ENCODE measurements at places on chromosomes 11 and 22.

GRCh38 chr22:17339095-17339693 is 30.1 kb upstream of the CECR2 start:
- no peak for DNase-seq

- DNase-seq = peak; percentile 69
Measured at GRCh38 chr22:31313366-31314147, 21.3 kb upstream of the PIK3IP1 start.

- peak; percentile 72 for DNase-seq
Measured at GRCh38 chr11:102047305-102047924, at the start of gene CFAP300. Gene CFAP300, plus strand, starts transcription at chr11:102047437. Its CDS starts 34 bp downstream, at chr11:102047471.

DNA sequence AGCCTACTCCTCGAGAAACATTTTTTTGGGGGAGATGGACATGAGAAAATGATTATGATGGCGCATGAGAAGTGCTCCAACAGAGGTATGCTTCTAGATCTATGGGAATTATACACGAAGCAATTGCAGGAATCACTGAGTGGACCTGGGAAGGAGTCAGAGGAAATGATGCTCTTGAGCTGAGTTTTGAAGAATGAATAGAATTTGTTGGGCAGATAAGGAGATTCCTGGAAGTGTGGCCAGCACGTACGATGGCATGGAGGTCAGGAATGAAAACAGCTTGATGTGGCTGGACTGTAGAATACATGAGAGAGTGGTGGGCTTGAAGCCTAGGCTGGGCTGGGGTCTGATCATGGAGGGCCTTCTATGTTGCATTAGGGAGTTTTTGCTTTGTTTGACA is 31.7 kb downstream of the ADAMTS15 start:
- no peak for DNase-seq

DNA sequence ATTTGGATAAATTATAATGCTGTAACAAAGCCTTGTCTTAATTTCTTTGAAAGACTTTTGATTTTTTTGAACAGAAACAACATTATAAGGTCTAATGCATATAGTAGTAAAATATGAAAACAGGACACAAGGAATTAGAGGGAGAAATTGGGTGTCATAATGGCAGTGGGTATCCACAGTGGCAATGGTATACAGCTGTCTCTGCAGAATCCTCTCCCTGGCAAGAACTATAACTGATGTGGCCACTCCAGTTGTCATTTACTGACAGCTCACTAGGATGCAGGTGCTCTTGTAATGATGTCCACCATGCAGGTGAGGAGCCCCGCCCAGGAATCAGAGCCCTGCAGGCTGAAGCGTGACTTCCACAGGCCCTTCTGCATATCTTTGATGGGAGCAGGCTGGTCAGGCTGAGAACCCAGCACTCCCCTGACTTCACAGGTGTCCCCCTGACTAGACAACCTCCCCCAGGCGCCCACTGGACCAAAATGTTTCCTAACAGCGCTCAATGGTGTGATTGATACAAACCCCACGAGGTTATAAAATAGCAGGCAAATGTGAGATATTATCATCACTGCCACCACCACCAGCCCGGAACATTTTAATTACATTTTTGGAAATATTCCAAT is 32.8 kb upstream of the SERPIND1 start:
- no peak for DNase-seq

DNA sequence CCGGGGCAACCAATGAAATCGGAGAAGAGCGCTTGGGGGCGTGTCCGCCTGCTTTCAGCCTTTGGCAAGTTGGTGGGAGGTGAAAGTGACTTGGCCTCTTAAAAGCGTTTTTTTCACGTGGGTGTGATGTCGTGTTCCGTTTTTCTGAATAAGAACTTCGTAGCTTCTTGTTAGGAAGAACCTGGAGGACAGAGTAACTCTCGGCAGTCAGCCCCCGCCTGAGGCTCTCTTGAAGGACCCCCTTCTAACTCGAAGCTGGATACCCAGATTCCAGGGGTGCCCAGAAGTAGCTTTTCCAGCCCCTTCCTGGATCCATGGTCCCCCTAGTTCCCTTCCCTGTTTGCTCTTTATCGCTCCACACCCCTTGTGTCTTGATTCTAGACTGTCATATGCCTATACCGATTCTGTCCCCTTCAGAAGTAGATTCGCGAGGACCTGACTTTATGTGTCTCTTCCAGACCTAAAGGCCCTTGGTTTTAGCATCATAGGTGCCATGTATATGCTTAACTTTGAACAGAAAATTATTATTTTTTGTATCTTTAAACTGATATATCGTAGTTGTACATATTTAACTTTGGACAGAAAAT is 915 bp upstream of the OSBP start:
- DNase-seq = no peak

GRCh38 chr11:111105566-111105965 is 140.0 kb upstream of the POU2AF2 start:
- DNase-seq = no peak

DNA sequence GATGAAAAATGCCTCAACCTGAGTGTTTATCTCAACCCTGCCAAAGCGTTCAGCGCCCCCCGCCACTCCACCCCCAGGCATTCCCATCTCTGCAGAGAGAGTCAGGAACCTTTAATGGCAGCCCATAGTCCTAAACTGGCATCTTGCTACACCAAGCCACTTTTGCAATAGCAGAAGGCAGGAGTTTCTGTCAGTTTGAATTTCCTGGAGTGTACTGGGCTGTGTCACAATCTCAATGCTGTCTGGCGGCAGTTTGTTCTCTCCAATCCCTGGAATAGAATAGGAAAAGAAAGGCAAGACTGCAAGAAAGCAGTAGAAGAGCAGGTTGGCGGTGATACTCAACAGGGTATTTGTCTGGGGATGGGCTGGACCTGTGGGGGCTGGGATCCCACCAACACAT is 32.9 kb upstream of the FLI1 start:
- DNase-seq = no peak

DNA sequence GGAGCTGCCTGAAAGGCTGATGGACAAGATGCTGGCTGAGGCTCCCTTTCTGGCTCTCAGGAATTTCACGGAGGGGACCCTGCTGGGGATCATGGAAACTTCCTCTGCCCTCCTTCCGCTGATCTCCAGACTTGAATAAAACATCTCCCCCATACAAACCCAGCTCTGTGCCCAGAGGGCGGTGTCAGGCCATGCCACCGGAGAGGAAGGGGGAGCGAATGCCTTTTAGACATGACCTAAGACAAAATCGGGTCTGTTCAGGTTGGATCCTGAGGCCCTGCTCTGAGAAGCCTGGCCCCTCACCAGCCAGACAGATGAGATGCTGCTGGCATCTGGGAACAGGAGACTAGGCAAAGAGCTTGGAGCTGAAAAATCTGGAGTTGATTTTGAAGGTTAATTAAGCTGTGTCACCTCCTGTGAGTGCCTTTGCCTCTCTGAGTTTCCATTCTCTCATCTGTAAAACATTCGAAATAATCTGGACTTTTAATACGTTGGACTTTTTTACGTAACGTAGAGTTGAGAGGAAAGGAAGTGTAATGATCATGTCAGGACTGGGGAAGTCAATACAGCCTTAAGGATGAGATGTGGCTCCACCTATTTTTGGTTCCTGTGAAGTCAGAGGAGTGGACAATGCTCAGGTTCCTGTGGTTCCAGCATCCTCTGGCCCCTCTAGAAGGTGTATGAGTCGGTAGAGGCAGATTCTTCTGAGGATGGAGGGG is 163.6 kb downstream of the ST3GAL4 start:
- DNase-seq = no peak

GRCh38 chr11:50088231-50088630 is 55.6 kb downstream of the OR4C45 start:
- no peak for DNase-seq

DNA sequence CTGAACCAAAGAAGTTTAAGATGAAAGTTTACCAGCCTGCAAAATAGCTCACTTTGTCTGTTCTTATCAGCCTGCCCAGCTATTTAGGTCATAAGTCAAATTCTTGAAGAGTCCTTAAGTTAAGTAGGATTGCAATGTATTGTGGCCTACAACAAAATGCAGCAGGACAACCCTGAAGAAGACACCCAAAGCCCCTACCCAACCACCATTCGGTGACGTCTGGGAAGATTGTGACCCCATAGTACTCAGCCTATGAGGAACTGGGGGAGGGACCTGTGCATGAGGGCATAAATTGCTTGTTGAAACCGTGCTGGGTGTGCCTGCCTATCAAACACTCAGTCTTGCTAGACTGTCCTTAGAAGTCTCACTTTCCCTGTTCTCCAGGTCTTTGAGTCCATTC is 50.5 kb upstream of the FDX1 start:
- no peak for DNase-seq

- no peak for DNase-seq
Measured at GRCh38 chr11:103877221-103877620, 159.2 kb upstream of the DDI1 start.

DNA sequence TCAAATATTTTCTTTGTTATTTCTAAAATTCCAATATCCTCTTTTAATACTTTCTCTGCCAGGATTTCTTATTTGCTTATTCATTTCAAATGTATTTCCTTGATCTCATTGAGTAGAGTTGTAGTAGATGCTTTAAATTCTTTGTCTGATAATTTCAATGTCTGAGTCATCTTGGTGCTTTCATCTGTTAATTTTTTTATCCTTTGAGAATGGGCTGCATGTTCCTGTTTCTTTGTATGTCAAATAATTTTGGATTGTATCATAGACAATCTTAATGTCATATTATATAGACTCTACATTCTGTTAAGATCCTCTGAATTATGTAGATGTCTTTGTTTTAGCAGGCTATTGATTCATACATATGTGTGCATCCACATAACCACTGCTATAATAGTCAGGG is 57.5 kb downstream of the MYEOV start:
- no peak for DNase-seq

GRCh38 chr22:46453006-46453828 is 84.2 kb downstream of the CELSR1 start:
- no peak for DNase-seq

DNA sequence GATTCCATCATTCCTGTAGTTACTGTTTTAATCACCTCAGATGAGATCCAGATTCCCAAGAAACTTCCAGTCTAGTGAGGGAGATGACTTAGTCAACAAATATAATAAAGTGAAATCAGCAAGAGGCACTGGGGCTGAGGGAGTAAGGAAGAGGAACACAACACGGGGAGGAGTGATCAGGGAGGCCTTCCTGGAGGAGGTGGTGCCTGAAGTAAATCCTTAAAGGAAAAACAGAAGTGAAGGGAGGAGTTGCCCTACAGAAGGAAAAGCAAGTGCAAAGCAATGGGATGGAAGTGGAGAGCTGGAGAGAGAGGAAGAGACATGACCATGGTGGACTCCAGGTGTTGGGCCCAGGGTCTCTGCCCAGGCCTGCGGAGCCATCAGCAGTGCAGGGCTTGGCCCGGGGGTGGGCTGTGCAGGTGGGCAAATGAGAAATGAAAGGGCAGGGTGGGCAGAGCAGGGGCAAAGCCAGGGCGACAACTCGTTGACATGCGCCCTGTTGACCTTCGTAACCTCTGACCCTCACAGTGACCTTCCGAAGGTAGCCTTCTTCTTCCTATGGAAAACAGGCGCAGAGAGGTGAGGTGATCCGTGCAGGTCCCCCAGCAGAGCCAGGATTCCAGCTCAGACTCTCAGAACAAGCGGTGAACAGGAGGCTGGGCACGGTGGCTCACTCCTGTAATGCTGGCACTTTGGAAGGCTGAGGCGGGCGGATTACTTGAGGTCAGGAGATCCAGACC is 12.1 kb upstream of the PPARA start:
- DNase-seq = no peak

- peak; percentile 76 for DNase-seq
Measured at GRCh38 chr11:9137293-9138132, 46.1 kb upstream of the SCUBE2 start.

- DNase-seq = peak; percentile 66
Measured at GRCh38 chr11:57315491-57315890, 9.3 kb downstream of the TNKS1BP1 start.

DNA sequence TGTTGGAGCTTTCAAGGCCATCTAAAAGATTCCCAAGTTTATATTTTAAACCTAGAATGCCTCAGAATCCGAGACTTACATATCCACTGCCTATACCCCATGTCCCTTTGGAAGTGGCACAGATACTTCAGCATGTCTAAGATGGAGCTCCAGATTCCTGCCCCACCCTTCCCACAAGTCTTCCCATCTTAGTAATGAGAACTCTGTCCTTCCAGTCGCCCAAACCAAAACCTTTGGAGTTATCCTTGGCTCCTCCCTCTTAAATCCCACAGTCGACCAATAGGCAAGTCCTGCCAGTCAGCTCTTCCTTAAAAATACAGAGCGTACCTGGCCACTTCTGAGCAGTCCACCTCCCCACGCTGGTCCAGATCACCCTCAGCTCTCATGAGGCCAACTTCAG is 4.3 kb downstream of the POLD4 start:
- DNase-seq = no peak

GRCh38 chr11:80284946-80285785 is 844.3 kb upstream of the TENM4 start:
- DNase-seq = no peak

DNA sequence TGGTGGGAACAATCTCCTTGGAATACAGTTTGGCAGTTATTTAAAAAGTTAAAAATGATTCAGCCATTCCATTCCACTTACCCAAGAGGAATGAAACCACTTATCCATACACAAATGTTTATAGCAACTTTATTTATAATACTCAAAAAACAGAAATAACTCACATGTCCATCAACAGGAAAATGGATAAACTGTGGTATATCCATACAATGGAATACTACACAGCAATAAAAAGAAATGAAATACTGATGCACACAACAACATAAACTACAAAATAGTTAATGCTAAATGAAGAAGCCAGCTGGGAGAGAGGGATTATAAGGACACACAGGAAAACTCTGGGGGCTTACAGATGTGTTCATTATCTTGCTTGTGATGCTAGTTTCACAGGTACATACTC is 64.7 kb downstream of the FCHSD2 start:
- no peak for DNase-seq

GRCh38 chr22:21054714-21055563 is 9.2 kb downstream of the LRRC74B start:
- DNase-seq = no peak

DNA sequence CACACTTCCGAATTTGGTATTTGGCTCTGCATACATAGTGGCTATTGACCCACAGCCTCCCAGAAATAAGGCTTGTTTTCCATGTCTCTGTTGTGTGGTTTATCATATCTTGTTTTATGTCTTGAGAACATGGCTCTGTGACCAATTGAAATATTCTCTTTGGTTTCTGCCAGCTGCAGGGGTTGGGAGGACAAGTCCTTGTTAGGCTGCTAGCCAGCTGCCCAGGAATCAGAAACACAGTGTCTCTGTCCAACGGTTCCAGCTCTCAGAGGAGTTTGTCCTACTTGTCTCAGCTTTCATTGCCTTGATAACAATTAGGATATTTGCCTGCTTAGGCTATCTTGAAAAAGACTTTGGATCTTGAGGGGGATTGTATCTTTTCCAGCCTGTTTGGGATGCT is 6.0 kb upstream of the SLC7A4 start:
- no peak for DNase-seq

DNA sequence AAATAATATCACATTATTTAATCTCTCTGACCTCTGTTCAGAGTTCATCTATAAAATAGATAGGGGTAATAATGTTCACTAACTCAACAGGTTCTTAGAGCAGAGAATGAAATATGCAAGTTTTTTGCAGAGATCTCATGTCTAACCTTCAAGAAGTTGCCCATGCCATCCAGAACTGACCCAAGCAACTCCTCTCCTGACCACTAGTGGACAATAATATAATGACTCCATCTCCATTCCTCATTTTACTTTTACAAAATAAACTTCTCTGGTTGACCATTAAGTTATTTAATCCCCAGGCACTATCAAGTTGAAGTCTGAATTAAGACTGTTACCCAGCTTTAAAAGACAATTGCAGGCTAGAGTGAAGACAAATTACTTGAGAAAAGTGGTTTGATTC is 382.6 kb downstream of the KCNA4 start:
- no peak for DNase-seq

All from activated CD8-positive, alpha-beta memory T cell treated with anti-CD3 and anti-CD28 coated beads, Interleukin-2, amount 10 ng/mL, durations not matched to agents 7 days and 5 days (primary cell).